ENCODE measurements at places on chromosomes 1 and 21.

DNA sequence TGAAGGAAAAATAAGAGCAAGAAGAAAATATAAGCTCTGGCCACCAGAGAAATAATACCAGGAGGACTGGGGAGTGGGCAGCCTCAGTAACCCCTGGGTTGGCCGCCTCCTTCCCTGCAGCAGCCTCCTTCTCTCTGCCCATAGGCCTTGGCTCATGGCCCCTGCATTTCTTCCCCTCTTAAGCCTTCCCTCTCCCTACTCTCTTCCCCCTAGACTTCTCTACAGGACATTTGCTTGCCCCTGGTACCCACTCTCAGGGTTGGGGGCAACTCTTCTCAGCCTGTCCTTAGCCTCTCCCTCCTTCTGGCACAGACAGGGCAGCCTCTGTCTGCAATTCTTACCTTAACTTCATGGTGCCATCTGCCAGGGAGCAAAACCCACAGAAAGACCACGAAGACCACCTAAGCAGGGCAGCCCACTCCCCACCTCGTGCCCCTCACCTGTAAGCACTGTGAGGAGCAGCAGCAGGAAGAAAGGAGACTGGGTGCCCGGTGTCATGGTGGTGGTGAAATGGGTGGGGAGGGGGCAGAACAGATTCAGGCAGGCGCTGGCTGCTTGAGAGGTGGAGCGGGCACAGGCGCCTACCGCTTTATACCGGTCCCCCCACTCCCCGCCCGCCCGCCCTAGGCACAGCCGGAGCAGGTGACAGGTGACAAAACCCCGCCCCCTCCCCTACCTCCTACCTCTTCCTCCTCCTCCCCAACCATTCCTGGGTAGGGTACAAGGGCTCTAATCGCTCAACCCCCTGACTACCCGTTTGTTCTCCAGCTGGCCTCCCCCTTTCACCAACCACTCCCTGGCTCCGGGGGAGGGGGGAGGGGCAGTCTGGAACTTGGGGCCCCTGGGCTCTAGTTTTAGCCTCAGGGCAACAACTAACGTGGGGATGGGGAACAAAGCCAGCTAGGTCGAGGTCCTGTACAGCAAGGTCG is 15.1 kb downstream of the THBS3 start:
- no peak for DNase-seq

DNA sequence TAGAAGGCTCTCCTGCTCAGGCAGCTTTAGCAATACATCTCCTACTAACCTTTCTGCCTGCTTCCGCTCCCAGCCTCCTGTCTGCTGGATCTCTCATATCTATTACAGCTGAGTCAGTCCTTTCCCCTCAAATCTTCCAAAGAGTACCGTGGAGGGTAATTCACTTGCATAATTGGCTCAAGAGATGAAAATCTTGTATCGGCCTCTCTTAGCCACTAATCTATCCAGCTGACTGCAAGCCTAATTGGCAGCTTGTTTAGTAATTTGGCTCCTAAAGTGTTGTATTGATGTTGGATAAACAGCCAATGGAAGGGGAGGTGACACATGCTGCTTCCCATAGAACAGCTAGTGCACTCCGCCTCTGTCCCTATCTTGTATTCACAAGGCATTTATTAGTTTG is 195.7 kb downstream of the GPATCH2 start:
- DNase-seq, result no peak

DNA sequence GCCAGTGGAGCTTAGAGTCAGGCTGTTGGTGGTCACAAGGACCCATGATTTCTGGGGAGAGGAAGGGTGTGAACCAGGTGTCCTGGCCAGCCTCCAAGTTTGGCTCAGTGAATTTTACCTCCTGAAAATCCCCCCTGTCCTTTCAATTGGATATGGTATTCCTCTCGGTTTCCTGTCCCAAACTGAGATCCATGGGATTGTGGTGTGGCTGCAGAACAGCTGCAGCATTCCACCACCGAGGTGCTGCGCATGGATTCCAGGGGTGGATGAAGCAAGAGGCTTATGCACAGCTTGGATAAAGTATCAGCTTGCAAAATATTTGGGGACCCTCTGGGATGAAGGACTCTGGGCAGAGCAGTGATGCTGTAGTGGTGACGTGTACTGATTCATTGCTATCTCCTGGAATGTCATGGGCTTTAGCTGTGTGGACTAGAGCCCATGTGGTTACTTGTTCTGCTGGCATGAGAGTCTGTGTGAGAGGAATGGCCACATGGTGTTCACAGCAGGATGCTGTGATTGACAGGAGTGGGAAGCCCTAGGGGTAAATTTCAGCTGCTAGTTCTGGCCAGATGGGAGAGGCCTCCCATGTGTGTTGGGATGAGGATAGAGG is 148.7 kb upstream of the SPAG17 start:
- no peak for DNase-seq

DNA sequence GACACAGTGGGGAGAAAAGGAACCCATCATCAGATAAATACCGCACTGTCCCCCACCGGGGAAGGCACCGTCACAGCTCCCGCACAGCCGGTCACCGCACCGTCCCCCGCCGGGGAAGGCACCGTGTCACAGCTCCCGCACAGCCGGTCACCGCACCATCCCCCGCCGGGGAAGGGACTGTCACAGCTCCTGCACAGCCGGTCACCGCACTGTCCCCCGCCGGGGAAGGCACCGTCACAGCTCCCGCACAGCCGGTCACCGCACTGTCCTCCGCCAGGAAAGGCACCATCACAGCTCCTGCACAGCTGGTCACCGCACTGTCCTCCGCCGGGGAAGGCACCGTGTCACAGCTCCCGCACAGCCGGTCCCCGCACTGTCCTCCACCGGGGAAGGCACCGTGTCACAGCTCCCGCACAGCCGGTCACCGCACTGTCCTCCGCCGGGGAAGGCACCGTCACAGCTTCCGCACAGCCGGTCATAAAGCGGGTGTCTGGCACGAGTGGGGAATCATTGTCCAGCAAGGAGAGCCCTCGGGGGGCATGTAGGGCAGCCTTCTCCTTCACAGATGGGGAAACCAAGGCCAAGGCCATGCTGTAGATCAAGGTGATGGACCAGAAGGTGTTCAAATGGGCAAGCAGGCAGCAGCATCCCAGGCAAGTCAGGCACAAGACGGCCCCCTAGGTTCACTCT is 280.1 kb downstream of the NPHP4 start:
- DNase-seq, result no peak

DNA sequence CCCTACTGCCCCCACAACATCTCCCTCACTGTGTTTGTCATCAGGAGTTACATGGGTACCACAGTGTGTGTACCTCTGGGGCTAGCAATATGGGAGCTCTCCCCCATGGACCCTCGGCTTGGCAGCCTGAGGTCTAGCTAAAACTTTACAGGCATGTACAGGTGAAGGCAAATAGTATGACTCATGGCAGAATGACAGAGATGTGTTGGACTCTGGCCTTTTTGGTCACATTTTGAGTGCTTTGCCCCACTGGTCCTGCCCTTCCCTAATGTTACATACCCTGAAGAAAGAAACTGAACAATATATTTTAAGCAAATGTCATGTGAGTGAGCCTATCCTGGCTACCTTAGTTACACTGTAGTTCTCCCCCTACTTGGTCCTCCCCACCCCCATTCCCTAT is 124.0 kb downstream of the NGF start:
- DNase-seq, result no peak

DNA sequence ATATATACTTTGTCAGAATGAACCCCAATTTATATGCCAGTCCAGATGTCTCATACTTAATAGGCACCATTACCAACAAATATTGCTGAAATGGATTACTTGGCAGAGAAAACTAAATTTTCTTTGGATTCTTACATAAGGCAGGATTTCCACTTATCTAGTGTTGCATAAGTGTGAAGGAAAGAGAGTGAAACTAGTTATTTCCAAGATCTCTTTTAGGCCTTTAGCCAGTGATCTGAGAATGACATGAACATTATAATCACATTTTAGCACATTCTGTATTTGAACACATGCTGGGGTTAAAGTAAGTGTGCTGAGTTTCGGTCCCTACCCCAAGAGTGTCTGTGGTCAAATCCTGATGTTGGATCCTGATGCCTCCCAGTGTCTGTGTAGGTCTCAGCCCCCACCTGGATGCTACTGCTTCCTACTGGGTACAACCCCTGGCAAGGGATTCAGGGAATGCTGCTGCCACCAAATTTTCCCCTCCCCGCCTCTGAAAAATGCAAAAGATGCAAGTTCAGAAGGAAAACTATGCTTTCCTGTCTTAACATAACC is 11.2 kb downstream of the DDAH1 start:
- no peak for DNase-seq

GRCh38 chr1:235067396-235068157 is 61.1 kb downstream of the TOMM20 start:
- DNase-seq, result no peak

GRCh38 chr1:111880881-111881837 is 108.3 kb downstream of the KCND3 start:
- DNase-seq, result no peak

GRCh38 chr1:240737298-240737697 is 125.3 kb upstream of the GREM2 start:
- no peak for DNase-seq

- DNase-seq, result no peak
Observed at GRCh38 chr1:232034556-232034955, 408.0 kb downstream of the DISC1 start.

DNA sequence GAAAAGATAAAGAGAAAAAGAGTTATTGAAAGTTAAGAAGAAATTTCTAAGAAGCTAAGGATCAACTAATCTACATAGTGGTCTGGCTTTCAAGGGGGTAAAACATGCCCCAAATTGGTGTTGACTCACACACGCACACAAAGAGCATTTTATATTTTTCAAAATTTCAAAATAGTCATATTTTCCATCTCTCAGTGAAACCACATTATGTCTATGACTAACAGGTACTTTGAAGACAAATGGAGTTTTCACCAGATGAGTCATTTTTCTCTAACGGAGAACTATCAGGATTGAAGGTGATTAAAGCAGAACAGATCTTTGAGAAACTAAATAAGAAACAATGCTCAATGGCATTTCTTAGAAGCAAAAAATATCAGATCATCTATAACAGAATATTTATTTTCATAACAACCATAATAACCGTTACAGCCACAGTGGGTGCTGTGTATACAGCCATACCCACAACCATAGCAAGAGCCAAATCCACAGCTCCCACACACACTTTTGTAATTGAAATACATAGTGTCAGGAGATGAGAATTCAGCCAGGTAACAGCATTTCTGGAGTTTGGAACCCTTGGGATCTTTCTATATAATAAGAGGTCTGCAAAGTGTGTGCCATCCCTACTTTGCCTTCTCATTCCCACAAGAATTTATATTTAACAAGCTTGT is at the start of gene KRTAP21-3:
KRTAP21-3 (minus strand) TSS at position 539 of the 671 bp plus-strand sequence; CDS start at position 521, 18 bp downstream.
- DNase-seq, result no peak

DNA sequence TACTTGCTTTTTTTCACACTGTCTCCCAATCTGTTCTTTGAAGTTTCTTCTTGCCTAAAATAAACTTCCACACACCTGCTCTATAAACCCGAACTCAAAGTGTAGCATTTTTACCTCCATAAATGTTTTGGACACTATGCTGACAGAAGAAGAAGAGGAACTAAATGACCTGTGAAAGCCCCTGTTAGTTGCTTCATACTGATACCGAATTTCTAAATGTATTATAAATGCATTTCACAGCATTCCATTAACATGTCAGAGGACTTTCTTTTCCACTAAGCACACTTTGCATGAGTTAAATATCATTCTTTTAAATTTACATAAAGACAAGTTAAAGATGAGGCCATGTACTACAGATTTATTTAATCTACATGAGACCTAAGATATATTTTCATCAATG is 281.0 kb downstream of the SMYD3 start:
- DNase-seq, result no peak

- no peak for DNase-seq
Observed at GRCh38 chr1:15016526-15016925, 137.0 kb upstream of the TMEM51 start.

- no peak for DNase-seq
Observed at GRCh38 chr1:239718997-239719628, 332.7 kb downstream of the CHRM3 start.
